Stimulated activated CD8-positive, alpha-beta memory T cell treated with anti-CD3 and anti-CD28 coated beads, Interleukin-12 subunit alpha, Interleukin-12 subunit beta, amount 100 ng/mL, for 4 hours (primary cell): ENCODE measurements at places on chromosomes 7 and 10.
A peak's percentile ranks its signal among the peaks of the same experiment; 100 is the strongest.

DNA sequence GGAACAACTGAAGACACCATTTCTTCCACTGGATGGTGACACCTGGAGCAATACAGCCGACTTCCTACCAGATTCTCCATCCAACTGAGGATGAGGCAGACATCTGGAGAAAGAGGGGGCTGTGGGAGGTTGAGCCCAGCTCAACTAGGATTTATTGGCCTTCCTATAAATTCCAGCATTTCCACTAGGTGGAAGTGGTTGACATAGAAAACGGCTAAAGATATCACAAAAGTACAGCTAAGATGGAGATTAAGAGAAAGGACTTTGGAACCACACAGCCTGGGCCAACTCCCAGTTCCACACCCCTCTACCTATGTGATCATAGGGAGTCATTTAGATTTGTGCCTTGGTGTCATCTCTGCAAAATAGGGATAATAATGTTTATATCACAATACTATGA lies 61.3 kb upstream of the CAV2 start:
- DNase-seq: no peak

DNA sequence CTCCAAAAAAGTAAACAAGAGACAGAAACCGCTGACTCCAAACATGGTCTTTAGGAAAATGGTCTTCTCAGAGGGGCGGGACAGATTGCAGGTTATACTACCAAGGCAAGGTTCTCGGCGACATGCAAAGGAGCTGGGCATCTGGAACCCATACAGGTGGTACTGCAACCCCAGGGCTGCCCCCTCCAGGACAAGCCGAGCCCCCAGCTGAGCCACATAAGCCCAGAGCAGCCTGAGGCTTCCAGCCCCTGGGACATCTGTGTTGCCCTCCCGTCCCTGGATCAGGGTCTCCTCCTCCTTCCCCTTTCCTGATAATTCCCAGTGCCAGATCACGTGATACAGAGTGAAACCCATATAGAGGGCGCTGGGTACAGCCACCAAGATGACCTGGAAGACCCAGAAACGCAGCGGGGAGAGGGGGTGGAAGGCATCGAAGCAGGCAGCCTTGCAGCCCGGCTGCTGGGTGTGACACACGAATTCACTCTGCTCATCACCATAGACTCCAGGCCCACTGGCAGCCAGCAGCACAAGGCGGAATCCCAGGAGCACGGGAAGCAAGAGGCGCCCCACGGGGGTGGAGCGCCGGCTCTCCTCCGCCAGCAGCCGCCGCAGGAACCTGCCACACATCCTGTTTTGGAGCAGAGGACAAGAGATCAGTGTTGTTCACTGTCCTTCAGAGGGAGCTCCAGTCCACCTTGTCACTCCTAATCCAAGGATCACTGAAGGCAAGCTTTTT lies at the start of gene GJC3:
TSS of gene GJC3 (minus strand) at position 627 of the 736 bp plus-strand sequence. CDS start at position 627, 0 bp downstream.
- peak; percentile 4 for DNase-seq

DNA sequence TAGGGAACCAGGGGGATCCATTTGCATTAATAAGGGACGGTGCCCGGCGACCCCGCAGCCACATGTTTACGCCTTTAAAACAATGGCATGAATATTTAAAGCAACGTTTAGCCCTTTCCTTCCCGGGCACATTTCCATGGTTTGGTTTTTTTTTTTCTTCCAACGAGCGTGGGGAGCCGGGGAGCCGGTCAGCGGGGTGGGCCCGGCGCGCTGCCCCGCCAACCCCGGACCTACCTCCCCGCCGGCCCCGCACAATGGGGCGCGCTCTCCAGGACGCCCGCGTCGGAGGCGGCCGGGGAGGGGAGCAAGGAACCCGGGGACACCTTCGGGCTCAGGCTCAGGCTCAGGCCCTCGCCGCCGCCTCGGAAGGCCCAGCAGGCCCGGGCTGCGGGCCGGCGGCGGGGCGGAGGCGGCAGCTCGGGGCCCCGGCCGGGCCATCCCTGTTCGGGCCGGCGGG lies 1.0 kb downstream of the SEPHS1 start:
- DNase-seq: no peak

- no peak for DNase-seq
Measured at GRCh38 chr10:113027574-113028455, 77.8 kb downstream of the TCF7L2 start.

DNA sequence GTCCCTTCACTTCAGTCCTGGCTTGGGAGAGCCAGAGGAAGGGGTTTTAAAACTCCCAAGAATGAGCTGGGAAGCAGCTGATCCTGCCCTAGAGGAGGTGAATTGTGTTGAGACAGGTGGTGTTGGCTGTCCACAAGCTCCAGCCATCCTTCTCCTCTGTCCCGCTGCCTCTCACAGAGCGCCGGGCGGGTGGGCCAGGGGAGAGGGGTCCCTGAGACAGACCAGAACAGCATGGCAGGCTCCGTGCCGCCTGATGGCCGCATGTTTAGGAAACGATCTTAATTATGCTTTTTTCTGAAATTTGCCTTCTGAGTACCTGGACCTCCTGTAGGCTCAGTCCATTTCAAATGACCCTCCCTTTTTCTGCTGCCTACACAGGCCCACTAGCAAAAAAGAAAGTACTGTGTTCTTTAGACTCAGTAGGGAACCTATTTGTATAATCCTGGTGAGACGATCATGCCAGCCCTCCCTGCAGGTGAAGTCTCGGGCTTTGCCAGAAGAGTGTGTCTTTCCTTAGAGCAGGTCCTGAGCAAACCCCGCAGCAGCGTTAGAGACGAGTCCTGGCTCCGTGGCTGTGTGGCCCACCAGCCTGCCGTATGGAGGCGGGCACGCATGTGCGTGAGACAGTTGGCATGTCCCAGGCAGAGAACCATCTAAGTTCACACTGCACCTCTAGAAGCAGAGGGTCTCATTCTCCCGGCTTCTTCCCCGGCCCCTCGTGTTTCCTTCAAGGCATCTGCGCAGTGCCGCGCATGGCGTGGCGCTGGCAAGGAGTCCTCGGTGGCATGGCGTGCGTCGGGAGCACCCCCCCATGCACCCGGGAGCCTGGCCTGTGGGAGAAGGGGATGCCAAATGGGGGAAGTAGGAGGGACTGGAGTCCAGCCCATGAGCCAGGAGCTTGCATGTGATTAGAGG lies 26.3 kb upstream of the PWWP2B start:
- no peak for DNase-seq

GRCh38 chr10:52258799-52259425 lies 55.2 kb upstream of the DKK1 start:
- DNase-seq: no peak

DNA sequence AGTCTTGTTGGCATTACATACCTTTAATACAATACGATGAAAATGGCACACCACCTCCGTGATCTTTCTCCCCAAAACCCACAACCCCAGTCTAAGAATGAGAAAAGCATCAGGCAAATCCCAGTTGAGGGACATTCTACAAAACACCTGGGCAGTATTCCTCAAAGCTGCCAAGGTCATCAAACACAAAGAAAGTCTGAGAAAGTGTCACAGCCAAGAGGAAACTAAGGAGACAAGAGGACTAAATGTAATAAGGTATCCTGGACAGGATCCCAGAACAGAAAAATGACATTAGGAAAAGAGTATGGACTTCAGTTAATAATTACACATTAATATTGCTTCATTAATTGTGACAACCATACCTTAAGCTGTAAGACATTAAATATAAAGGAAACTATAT lies 14.5 kb upstream of the FRMD4A start:
- DNase-seq: no peak

DNA sequence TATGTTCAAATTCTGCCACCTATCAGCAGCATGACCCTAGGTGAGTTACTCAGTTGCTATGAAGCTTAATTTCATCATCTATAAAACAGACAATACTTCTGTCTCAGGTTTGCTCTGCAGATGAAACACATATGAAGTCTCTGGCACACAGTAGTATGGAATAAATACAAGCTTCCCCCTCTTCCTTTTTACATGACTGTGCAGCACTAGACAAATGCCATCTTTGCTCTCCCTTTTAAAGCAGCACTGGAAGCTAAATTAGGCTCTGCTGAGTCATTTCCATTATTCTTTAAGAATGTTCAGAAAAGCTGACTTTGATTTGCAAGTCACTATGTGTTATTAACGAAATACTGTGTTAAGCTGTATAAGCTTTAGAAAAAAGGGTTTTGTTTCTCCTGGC lies 40.7 kb upstream of the ANAPC16 start:
- DNase-seq: no peak

GRCh38 chr7:155395176-155395797 lies 62.6 kb upstream of the EN2 start:
- no peak for DNase-seq

DNA sequence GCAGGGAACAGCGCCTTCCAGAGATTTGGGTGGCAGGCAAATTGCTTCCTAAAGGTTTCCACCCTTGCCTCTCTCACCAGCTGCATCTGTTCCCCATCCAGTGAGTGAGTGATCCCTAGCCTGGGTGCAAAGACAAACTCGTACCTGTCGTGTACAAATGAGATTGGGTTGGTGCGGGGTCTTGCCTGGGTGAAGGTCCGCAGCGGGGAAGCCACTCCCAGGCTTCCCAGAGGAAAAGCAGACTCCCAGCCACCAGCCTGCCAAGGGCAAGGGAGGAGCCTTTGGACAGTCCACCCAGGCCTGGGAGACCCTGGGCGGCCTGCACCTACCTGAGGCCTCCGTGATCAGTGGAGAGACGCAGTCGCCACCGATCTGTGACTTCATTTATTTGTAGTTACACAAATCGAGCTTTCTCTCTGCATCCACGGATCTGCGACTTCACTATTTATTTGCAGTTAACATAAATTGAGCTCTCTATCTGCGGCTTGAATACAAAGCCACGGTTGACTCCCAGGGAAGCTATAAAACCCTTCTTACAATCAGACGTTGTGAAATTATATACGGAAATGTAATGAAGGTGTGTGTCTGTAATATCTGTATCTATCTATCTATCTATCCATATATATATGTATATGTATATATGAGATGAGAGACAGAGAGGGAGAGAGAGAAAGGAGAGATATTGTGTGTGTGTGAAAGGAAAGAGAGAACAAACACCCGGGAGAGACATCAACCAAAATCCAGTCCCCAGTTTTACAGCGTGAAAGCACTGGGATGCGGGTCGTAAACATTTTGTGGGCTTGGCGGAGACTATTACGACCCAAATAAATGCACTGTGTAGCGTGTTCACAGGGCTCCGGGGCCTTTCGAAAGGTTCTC lies 3.0 kb upstream of the HOXA7 start:
- no peak for DNase-seq
